SW 1271 (cell line): ENCODE measurements at places on chromosomes 12 and 14.

DNA sequence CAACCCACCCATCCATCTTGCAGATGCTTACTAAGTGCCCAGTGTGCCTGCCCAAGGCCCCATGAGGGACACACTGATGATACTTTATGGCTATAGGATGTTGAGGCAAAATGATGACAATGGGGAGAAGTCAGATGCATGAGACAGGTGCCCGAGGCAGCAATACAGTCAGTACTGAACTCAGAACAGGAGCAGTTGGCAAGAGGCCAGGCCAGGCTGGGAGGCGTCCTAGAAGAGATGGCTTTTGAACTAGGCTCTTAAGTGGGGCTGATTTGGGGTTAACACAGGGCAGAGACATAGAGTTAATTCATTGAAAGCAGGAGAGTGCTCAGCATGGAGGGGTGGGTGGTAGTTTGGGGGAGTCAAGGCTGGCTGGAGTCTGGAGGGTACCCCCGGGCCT, 15.6 kb downstream of the PLBD2 start:
- no peak for DNase-seq

- no peak for DNase-seq
Observed at GRCh38 chr14:79660053-79660939, 551.0 kb downstream of the DIO2 start.

DNA sequence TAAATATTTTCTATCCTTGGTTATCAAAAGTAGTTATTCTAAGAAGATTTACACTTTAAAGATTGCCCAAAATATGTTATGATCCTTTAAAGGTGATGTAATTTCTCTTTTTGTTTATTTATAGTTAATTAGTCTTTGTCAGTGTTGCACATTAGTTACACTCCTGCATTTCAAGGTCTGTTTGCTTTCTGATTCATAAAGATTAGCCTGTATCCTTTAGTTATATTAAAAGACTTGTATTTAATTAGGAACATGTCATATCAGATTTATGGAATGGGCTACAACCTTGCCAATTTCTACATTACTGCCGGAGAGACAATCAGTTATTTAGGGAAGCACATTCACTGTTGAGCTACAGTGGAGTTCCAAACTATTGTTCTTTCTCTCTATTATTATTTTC, 3.5 kb downstream of the EPYC start:
- DNase-seq = no peak

DNA sequence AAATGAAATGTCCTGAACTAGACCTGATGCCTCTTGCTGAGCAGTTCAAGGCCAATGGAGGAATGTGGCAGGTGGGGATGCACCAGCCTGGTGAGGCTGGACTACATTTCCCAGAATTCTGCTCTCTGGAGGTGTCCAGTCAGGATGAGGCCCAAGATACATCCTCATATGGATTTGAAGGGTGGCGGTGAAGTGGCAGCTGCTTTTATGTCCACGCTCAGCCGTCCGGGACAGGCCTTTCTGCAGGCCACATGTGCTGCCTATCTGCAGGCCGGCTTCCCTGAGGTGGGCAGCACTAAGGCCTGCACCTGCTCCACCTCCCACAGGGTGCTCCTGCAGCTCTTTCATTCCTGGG, 230.2 kb downstream of the BCL11B start:
- DNase-seq = no peak

- DNase-seq = no peak
Observed at GRCh38 chr12:2187195-2187945, 134.6 kb downstream of the CACNA1C start.

- no peak for DNase-seq
Observed at GRCh38 chr12:49762468-49762847, 21.1 kb downstream of the TMBIM6 start.

GRCh38 chr12:997505-997904, 6.5 kb downstream of the ERC1 start:
- no peak for DNase-seq

- no peak for DNase-seq
Observed at GRCh38 chr12:85765453-85765869, 70.7 kb downstream of the RASSF9 start.

- no peak for DNase-seq
Observed at GRCh38 chr12:78176643-78177042, 345.9 kb downstream of the NAV3 start.

DNA sequence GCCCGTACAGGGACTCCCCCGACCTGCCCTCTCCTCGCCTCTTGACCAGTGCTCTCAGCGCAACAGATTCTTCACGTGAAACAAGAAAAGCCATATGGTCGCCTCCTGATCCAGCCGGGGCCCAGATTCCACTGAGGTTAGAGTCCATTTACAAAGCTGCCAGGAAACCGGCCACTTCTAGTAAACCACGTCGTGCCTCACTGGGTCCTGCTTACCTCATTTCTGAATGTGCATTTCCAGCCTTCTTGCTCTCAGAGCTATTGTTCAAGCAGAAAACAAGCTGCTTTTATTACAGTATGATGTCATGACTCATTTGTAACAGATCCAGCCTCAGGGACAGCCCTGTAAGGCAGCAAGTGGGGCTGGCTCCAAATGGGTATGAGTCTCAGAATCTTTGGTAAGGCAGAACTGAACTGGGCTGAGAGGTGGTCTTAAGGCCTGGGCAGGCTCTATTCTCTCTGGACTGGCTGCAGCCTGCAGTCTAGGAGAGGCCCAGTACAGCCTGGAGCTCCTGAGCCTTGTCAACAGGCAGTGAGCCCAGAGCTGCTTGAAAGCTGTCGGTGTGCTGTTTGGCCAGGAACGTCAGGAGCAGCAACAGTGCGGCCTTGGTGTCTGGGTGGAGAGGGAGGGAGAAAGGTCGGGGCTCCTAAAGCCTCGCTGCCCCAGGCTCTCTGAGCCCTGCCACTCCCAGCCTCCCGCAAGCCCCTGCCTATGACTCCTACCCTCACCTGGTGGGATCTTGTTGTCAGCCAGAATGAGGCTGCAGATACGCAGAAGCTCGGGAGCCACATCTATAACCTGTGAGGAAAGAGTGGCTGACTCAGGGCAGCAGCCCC, 8.3 kb downstream of the REC8 start:
- no peak for DNase-seq

GRCh38 chr12:89343127-89343526, 9.2 kb downstream of the DUSP6 start:
- DNase-seq = no peak

GRCh38 chr12:43733687-43734086, 24.9 kb downstream of the PUS7L start:
- DNase-seq = no peak

DNA sequence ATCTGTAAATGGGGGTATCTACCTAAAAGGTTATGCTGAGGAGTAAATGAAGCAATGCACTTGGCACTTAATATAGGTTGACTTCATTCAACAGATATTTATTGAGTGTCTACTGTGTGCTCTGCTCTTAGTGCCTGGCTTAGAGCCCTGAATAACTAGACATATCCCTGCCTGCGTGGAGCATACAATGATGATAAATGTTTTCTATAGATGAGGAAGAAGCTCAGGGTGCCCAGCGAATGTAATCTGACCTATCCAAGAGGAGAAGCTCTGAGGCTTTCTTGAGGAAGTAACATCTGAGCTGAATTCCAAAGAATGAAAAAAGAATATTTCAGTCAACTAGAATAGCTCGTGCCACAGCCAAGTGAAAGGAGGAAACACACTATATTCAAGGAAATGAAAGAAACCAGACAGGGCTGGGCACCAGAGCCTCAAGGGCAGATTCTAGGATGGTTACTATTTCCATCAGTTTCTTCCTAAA, 17.9 kb upstream of the HIGD1C start:
- no peak for DNase-seq

DNA sequence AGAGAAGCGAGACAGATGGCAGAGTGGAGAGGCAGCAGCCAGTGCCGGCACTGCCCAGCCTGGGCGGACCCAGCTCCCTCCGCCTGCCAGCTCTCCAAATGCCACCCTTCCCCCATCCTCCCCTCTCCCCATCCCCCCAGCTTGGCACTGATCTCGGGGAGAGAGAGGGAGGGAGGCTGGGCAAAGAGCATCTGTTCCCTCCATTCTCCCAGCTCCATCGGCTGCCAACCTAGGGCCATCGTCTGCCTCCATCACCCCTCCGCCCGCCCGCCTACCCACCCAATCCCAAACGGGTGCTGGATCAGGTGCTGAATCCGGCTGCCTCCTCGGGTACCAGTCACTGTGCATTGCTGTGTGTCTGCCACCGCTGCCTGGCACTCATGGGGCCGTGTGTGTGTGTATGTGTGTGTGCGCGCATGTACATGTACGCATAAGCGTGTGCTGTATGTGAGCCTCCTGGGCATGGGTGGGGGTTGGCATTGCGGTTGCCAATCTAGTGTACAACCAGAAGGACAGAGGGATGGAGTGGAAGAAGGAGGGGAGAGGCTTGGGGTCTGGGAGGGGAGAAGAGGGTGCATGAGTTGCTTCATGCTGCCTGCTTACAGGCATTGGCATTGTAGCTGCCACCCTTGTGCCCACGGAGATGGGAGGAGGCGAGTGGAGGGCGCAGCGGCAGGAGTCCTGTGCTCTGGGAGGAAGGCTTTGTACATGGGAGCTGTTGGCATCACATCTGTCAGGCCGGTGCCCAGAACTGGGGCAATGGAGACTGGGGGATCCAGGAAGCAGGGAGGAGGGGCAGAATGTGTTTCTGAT, 38.4 kb downstream of the ZFHX2 start:
- no peak for DNase-seq

GRCh38 chr14:99143793-99144192, 128.2 kb downstream of the BCL11B start:
- no peak for DNase-seq

GRCh38 chr12:12891080-12891880, at the start of gene GPRC5A:
GPRC5A (plus strand) TSS chr12:12891562; CDS start chr12:12908250, 16,688 bp downstream.
- DNase-seq = peak; percentile 97

- no peak for DNase-seq
Observed at GRCh38 chr14:59871166-59871495, 555 bp upstream of the RTN1 start.

GRCh38 chr14:73503648-73504047, 12.9 kb downstream of the RIOX1 start:
- no peak for DNase-seq

DNA sequence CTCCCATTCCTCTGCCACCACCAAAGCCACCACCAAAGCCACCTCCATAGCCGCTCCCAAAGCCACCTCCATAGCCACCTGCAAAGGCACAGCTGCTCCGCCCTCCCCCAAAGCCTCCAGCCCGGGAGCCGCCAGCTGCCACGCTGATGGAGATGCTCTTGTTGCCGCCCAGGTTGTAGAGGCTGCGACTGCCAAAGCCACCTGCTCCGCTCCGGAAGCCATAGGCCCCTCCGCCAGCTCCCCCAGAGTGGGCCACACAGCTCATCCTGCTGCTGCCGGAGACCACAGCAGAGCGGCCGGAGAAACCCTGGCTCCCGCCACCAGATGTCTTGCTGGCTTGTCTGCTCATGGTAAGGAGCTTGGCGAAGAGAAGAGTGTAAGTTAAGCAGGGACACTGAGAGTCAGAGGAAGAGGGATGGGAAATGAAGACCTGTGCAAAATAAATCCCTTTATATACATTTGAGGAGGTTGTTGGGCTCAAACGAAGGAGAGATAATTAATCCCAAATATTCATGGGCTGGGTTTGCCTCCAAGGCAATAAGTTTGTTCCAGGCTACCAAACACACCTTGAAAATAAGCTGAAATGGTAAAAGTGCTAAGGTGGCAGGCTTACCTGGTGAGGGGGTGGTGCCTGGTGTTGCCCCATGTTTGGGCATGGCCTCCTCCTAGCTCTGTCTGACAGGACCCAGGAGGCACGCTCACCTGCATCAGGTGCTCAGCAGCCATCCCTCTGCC, at the start of gene KRT3:
Gene KRT3 (minus strand): TSS at position 424 of the 735 bp plus-strand sequence. CDS start 75 bp downstream, at position 349.
- DNase-seq = no peak

GRCh38 chr12:44654646-44655639, 221.2 kb downstream of the NELL2 start:
- DNase-seq = no peak

DNA sequence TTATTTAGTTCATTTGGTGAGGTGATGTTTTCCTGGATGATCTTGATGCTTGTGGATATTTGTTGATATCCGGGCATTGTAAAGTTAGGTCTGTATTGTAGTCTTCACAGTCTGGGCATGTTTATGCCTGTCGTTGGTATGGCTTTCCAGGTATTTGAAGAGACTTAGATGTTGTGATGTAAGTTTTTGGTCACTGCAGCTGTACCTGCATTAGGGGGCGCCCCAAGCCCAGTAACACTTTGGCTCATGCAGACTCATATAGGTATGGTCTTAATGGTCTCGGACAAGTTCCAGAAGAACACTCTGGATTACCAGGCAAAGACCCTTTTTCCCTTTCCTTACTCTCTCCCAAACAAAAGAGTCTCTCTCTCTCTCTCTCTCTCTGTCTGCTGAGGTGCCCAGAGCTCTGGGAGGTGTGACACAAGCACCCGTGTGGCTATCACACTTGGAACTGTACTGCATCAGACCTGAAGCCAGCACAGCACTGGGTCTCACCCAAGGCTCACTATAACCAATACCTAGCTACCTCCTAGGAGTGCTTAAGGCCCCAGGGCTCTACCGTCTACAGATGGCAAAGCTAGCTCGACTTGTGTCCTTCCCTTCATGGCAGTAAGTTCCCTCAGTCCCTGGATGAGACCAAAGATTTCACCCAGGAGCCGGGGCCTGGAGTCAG, 425.8 kb upstream of the ATXN7L3B start:
- DNase-seq = no peak

DNA sequence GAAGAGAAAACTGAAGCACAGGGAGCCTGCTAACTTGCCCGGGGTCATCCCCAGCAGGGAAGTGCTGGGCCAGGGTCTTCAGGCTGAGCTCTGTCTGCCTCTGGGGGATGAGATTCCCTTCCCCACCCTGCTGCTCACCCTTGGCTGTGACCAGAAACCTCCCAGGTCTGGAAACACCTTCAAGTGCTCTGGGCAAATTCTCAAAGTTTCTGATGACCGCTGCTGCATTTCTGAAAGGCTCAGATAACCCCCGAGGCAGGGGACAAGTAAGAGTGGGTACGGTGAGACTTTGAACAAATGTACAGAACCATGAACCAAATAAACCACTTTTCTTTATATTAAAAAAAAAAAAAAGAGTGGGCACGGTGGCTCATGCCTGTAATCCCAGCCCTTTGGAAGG, 41.3 kb downstream of the LTBP2 start:
- DNase-seq = no peak

DNA sequence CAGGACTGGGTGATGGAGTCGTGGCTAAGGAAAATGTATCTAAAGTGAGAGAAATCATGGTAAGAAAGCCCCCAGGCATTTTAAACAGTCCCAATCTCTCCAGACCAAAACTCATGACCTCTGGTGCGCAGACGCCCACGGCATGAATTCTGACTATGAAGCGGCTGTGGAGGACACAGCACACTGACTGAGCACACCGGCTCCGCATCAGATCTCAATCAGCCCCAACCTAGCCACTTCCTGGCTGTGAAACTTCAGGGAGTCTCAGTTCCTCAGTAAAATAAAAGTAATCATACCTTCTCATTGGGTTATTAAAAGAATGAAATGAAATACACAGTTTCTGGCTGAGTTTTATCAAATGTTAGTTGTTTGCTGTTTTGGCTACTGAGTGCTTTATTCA, 38.7 kb downstream of the SETD3 start:
- no peak for DNase-seq

DNA sequence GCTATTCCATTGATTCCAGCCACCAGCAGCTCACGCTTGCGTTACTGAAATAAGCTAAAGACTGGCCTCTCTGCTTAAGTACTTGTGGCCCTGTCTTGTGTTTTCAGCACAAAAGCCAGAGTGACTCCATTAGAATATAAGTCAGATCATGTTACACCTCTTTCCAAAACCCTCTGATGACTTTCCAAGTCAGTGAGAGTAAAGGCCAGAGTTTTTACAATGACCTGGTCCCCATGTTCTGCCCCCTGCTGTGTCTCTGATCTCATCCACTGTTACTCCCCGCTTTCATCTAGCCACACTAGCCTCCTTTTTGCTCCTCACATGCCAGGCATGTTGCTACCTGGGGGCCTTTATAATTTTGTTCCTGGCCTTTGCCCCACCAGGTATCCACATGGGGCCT, 6.9 kb upstream of the CKAP4 start:
- no peak for DNase-seq
